ENCODE measurements at places on chromosomes 1 and 21.

DNA sequence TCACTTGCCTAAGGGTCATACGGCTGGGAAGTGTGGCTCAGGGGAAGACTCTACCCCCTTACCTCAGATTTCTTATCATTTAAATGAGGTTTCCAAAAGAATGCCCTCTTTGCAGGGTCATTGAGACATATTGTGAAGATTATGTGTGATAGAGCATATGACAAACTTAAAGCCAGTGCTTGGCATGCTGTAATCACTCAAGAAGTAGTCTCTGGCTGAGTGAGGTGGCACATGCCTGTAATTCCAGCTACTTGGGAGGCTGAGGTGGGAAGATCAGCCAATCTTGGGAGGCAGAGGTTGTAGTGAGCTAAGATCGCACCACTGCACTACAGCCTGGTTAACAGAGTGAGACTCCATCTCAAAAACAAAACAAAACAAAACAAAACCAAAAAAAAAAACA lies 7.5 kb upstream of the LDLRAD2 start:
- no peak for DNase-seq

- no peak for DNase-seq
Measured at GRCh38 chr1:81758181-81758580, 42.6 kb upstream of the ADGRL2 start.

DNA sequence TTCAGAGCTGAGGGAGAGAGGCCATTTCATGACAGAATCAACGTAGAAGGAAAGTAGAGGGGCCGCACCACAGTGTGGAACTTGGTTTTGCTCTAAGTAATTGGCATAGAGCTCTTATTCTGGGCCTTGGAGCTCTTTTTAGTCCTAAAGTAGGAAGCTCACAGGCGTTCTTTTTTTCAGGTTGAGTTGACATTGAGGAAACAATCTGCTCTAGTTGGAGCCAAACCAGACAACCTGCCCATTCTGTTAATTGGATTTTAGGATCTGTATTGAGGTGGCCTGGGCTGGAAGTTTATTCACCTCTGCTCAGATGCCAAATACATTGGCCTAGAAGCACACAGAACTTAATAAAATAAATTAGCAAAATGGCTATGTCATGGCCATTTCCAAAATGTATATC lies 1093.9 kb downstream of the ADGRL2 start:
- DNase-seq = no peak

- no peak for DNase-seq
Measured at GRCh38 chr1:93056214-93056613, 22.9 kb upstream of the MTF2 start.

GRCh38 chr1:18932387-18932786 lies 24.1 kb downstream of the IFFO2 start:
- DNase-seq = no peak

DNA sequence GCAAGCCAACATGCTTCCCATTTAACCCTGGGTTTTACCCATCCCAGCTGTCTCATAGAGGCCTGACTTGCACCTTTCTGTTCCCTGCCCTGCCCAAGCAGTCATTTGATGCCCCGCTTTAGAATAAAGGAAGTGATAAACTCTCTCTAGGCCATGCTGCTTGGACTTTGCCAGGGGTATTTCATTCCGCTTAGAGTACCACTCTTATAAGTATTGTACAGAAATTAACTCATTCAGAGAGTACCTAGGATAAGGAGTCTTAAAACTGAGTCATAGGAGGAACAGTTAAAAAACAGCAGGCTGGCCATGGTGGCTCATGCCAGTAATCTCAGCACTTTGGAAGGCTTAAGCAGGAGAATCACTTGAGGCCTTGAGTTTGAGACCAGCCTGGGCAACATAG lies 21.0 kb upstream of the LYST start:
- DNase-seq = no peak

DNA sequence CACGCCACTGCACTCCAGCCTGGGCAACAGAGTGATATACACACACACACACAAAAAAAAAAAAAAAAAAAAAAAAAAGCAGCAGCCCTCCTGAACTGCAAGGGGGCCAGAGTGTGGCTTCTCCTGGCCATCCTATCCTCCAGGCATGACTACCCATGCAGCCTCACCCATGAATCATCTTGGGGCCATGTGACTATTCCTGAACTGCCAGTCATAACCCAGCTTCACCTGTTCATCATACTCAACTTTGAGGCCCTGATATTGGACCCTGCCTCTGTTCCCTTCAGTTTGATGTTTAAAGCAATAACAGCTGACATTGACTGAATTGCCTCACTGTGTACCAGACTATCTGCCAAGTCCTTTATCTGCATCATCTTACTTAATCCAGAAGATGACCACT lies 2.8 kb upstream of the HPCAL4 start:
- DNase-seq = no peak

DNA sequence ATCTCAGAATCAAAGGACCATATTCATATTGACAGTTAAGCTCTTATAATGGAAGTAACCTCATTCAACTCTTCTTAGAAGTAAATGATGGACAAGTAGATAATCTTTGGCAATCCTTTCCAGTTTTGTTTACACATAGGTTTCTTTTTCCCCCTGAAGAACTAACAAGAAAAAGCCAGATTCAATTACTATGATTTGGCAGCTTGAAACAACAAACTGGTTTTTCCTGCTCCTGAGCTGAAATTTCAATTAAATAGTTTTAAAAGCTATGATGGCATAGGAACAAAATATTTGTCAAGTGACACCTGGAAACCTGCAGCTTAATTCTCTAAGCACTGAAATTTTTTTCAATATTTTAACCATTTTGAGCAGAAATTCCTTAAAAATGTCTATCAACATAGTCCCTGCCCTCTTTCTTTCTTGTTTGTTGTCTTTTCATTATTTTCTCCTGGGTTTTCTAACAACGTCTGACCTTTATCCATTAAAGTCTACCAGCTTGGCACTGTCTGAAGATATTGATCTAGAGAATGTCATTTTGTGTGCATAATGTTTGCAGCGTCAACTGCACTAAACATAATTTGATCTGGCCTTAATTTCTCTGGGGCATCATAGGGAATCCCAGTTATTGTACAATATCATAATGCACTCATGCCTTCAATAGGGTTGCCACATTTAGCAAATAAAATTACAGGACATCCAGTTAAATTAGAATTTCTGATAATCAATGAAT lies 4.0 kb upstream of the SLC35A3 start:
- DNase-seq = no peak

DNA sequence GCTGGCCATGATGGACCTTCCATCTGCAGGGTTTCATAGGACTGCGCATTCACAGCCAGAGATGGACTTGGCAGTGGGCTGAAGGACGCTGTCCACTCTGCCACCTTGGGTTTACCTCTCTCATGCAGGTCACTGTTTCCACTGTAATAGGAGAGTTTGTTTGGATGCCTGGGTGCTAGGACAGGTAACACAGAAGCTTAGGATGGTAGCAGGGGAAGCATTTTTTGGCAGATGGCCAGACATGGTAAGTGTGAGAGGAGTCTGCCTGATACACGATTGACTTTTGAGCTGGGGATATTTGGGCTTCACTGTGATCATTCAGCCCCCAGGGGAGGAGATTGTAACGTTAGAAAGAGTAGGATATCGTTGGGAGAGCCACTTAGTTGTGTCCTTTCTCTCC lies 11.8 kb downstream of the PSEN2 start:
- DNase-seq = no peak

DNA sequence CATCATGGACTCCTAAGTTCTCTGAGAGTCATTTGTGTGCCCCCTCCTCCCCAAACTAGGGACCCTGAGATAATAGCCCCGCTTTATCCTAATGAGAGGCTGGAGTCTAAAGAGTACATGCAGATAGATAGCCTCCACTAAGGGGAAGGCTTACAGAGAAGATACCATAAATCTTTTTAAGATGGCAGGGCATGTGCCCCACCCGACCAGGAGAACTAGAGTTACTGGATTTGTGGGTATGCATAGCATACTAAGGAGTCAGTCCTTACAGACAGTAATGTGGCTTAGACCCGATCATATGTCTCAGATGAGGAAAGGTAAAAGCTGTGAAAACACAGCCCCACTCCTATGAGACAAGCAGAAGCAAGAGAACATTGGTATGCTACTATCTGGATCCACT lies 25.7 kb upstream of the PKN2 start:
- DNase-seq = no peak

GRCh38 chr1:39047374-39048229 lies 21.5 kb downstream of the NDUFS5 start:
- no peak for DNase-seq

GRCh38 chr1:78869136-78869535 lies 137.4 kb downstream of the ADGRL4 start:
- no peak for DNase-seq

DNA sequence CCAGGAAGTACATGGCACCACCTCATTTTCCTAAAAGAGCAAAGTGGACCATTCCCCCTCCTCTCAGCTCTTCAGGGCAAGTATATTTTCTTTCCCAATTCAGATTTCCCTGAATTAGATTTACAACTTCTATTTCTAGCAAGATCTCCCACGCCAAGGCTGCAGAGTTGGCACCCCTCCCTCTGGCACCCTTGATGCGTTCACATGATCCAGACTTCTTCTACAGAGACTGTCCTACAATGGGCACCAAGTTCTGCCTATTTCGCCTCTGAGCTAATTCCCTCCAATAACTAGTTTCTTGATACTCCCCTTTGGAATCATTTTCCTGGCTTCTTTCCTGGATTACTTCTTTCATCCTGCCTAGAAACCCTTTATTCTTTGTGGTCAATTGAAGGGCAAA lies 122.0 kb downstream of the CDC7 start:
- DNase-seq = no peak

DNA sequence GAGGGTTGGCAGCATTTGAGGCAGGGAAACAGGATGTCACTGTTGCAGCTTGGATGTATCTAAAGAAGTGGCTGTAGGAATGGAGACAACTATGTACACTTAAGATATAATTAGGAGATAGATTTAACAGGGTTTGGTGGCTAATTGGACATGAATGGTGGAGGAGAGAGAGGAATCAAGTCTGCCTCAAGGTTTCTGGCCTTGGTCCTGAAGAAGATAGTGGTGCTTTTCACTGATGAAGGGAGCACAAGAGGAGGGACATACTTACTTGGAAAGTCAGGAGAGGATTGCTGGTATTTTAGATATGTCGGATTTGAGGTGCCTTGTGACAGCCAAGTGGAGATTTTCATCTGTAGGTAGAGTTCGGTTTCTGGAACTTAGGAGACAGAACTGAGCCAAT lies 123.9 kb downstream of the ST6GALNAC3 start:
- DNase-seq = no peak

GRCh38 chr1:236467327-236467641 lies 56.5 kb upstream of the LGALS8 start:
- DNase-seq = no peak

- DNase-seq = no peak
Measured at GRCh38 chr1:64675718-64676345, 69.0 kb upstream of the RAVER2 start.

GRCh38 chr1:58717979-58718378 lies 18.1 kb upstream of the MYSM1 start:
- no peak for DNase-seq
